Peyer's patch (tissue), 4 donors: ENCODE measurements at places on chromosomes 6 and 20.

DNA sequence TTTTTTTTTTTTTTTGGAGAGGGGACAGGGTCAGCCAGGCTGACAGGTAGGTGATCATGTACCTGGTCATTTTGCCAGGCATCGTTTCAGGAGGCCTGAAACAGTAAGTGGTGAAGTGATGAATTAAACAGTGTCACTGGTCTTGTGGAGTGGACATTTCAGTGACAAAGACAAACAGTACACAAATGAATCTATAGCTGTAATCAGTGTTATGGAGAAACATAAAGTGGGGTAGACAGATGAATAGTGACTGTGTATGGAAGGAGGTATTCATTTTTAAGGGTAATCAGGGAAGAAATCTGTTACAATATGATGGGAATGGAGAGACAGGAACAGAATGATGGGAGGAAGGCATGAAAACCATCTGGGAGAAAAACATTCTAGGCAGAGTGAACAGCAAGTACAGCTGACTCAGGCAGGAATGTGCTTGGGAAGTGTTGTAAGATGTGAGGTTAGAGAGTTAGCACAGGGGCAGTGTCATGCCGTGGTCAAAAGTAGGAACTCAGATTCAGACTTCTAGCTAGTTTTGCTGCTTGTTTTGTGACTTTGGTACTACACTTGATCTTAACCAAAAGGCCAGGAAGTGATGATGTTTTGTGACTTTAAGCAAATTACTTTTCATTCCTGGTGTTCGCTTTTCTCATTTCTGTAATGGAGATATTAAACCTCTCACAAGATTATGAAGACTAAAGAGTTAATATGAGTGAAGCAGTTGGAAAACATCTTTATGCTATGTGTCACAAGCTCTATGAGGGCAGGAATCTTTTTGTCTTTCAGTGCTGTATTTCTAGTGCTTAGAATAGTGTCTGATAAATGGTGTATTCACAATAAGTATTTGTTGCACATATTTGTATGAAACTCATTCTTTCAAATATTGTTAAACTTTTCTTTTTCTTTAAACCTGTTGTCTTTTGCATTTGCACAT, 43.4 kb downstream of the QKI start:
- no peaks in the 10 kb centered on the region for H3K36me3 ChIP-seq
- H3K4me3 ChIP-seq: no peak overlapping the region
- H3K4me1 ChIP-seq: no peaks in the 10 kb centered on the region
- DNase-seq: no peak

- no peak for DNase-seq
- H3K27ac ChIP-seq: no peak overlapping the region
- H3K27me3 ChIP-seq: no peaks in the 10 kb centered on the region
- H3K4me3 ChIP-seq: no peak overlapping the region
Measured at GRCh38 chr6:45170309-45170708, 157.8 kb upstream of the RUNX2 start.

DNA sequence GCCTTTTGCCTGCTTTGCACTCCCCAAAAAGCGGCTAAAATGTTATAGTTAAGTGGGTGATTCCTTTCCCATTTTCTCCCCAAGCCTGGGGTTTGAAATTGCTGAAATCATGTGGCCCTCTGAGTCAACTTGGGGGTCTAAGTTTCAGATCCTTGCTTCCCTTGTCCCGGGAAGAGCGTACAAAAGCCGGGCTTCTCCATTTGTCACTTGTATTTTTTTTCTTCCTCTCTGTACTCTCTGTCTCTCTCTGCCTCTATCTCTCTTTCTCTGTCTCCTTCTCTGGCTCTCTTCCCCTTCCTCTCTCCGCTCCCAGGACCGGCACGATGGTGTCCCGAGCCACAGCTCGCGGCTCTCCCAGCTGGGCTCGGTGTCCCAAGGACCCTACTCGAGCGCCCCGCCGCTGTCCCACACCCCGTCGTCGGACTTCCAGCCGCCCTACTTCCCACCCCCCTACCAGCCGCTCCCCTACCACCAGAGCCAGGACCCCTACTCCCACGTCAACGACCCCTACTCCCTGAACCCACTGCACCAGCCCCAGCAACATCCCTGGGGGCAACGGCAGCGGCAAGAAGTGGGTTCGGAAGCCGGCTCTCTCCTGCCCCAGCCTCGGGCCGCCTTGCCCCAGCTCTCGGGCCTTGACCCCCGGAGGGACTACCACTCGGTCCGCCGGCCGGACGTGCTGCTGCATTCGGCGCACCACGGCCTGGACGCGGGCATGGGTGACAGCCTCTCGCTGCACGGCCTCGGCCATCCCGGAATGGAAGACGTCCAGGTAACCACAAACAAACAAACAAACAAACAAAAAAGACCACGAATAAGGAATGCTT, 4.6 kb downstream of the TFAP2B start:
- no peak overlapping the region for H3K4me3 ChIP-seq
- no peak overlapping the region for H3K27ac ChIP-seq
- H3K27me3 ChIP-seq: peaks cover 43% of the 10 kb centered on the region
- no peaks in the 10 kb centered on the region for H3K4me1 ChIP-seq

DNA sequence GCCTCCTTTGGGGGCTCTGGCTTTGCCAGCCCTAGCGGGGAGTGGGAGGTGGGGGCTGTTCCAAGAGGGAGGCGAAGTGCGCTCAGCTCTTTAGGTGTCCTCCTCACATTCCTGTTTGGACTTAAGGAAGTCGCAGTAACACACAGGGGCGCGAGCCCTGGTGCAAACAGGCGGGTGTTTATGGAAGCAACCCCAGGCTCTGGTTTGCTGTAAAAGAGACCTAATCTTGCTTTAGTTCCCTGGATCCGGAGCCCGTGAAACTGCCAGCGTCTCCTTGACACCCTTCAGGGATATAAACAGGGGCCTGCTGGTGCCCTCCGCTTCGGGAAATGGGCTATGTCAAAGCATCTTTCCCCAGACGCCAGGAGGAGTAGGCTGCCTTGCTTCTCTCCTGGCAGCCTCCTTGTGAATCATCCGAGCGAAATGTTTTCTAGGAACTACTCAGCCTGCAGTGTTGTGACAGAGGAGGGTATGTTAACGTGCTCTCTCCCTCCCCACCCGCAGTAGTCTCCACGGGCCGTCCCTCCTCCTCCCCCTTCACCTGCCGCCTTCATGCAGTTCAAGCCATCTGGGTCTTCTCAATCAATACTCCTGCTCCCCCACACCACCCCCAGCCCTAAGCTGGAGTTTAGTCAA, 168.0 kb upstream of the LRFN2 start:
- no peaks in the 10 kb centered on the region for H3K36me3 ChIP-seq
- no peaks in the 10 kb centered on the region for H3K4me1 ChIP-seq
- H3K4me3 ChIP-seq: no peak overlapping the region
- no peak for DNase-seq
- H3K27ac ChIP-seq: no peak overlapping the region
